ENCODE measurements at places on chromosomes 13 and 19.

DNA sequence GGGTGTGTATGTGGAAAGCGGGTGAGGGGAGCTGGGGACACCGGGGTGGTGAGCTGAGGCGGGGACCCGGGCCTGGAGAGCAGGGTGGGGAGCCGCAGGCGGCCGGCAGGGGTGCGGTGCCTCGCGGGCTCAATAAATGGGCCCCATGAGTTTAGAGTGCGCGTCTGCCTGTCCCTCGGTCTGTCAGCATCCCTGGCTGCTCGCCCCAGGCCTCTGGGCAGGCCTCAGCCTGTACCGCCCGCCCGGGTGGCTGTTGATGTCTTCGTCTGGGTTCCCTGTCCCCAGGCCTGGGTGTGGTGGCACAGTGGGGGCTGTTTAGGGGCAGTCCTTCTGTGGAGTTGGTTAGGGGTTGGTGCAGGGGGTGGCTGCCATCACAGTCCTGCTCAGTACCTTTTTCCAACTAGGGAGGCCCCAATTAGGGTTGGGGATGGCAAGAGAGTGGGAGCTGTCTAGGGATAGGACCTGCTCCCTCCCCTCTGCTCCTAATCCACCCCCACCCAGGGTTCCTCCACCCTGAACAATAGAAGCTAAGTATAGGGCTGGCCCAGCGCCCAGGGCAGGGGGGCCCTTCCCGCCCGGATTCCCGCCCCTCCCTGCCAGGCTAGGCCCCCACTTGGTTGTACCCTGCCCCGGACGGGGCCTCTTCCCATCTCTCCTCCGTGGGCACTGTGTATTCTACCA is 12.2 kb downstream of the CIC start:
- DNase-seq = no peak

DNA sequence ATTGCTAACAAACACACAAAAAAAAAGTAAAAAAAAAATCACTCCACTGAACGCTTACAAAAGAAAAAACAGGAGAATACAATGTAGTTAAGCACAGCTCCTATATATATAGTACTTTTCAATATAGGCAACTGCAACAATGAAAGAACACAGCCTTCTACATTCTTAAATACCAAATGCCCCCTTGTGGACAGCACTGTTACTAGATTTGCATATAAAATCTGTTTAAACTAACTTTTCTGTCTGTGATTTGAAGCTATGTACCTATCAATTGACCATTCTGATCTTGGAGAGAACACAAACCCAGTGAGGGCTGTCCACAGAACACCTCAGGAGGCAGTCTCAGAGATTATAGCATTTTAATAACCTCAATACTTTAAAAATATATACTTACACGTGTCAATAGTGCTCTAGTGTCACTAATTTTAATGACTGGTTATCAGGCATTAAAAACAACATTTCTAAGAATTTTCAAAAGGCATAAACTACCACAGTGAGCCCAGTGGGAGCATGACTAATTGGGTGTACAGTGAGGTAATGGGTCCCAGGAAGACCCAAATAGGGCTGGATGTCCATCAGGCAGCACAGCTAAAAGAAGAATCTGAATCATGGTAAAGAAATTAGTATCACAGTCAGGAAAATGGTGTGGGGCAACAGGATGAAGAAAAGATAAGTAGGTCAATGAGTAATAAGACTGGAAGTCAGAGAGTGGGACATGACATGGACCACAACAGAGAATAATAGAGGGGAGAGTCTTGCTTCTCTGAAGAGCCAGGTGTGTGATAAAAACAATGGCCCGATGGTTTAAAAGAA is 22.2 kb downstream of the CCDC169 start:
- DNase-seq = no peak

GRCh38 chr19:58098682-58098998 is 609 bp upstream of the ZSCAN18 start:
- DNase-seq = no peak

- DNase-seq = no peak
Measured at GRCh38 chr19:44712864-44713515, 14.0 kb downstream of the CEACAM16 start.
